Cerebellar nuclear complex (tissue), 1 donor: ENCODE measurements at places on chromosomes 3 and 15.

- no peak for DNase-seq
Observed at GRCh38 chr3:141019244-141019643, 31.9 kb upstream of the SPSB4 start.

- no peak for DNase-seq
Observed at GRCh38 chr15:70345251-70346019, 247.7 kb upstream of the TLE3 start.

- no peak for DNase-seq
Observed at GRCh38 chr3:197298945-197299854, 788 bp upstream of the DLG1 start.

DNA sequence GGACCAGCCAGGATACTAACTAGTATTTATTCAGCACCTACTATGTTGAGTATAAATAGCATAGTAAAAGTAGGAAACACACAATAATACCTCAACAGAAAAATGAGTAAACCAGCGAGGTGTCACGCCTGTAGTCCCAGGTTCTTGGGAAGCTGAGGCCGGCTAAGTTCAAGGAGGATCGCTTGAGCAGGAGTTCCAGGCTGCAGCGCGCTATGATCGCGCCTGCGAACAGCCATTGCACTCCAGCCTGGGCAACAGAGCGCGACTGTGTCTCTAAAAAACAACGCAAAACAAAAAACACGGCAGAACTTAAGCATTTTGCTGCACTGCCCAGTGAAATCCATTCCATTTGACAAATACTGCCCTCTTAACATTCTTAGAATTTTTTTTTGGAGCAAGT lies 1.3 kb upstream of the DENND6A start:
- DNase-seq, result no peak

DNA sequence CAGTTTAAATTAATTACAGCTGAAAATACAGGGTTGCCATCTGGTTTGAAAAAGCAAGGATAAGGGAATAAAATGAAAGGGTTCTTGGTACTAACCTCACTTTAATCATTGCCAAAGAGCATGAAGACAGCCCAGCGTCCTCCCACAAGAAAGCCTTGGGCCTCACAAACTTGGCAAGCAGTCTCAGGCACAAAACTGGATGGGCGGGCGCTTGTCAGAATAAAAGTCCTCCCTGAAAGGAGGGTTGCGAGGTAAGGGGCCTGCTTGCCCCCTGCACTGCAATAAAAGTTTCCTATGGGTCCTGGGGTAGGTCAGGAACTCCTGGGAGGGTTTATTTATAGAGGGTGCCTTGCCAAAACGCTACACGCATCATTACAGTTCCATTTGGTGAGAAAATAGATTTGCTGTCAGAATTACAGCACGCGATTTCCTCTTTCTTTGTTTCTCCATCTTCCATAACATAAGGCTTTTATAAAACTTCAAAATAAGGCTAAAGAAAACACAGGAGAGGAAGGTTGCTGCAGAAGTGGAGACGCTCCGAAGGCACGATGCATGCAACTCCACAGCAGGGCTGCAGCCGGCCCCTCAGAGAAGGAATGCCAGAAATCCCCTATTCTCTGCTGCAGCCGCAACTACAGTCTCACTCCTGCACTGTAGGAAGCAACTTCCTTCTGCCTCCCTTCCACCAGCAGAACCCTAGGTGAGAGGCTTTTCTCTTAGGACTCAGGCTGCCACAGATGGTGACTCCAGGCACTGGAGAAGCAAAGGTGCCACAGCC lies 61.3 kb downstream of the VGLL4 start:
- peak; percentile 19 for DNase-seq

DNA sequence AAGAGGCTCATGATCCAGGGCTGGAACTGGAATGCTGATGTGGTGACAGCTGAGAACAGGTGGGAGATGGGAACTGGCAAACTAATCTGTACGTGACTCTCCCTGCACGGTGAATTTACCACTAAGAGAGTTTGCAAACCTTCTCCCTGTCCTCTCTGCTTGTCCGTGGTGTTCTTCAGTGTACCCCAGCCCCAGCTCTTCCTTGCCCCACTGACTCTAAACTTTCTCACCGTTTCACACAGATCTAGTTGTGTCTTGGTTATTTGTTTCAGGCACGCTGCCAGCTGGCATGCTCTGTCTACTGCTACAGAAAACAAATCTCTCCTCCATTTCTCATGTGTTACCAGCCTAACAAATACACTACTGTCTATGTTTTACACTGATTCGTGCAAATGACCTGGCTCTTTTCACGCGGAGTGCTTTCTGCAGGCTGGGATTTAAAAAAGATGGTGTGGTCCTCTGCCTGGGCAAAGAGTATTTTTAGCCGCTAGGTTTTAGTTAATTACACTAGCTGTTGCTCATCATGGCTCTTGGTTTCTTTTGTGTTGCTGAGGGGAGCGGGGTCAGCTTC lies 192.7 kb upstream of the LRIG1 start:
- no peak for DNase-seq

DNA sequence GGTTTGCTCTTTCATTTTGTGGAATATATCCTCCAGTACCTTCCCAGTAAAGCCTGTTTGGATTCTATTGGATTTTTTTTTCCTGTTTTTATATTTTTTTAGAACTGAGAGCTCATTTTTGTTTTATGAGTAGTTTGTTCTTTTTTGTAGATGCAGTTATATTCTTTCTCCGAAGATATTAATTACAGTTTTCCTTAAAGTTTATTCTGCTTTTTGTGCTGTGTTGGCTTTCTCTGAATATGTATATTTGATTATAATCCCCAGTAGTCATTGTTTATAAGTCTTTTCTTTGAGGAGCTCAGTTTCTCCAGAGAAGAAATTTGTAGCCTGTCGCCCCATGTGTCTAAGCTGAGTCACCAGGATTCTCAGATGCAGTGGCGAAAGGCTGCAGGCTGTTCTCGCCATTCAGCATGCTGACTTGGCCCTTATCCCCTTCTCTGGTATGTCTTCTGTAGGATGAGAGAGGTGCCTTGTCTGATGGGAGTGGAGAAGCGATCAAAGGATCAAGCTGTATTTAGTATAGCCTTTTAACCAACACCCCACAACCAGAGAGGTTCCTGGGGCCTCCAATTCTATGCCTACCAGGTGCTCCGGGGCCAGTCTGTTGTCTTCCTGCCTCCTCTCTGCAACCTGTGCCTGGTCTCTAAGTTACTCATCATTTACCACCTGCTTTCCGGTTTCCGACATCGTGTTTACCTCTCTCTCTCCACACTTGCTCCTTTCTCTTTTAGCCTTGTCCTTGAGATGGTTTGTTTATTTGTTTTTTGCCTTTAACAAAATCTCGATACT lies 31.7 kb upstream of the MFSD1 start:
- no peak for DNase-seq
